Muscle of leg (tissue), 16 donors: ENCODE measurements at places on chromosomes 7 and 10. TPM values are rescaled to one million over a fixed set of nuclear protein-coding genes. Genes with fewer than 3 reads are reported as not detected.

DNA sequence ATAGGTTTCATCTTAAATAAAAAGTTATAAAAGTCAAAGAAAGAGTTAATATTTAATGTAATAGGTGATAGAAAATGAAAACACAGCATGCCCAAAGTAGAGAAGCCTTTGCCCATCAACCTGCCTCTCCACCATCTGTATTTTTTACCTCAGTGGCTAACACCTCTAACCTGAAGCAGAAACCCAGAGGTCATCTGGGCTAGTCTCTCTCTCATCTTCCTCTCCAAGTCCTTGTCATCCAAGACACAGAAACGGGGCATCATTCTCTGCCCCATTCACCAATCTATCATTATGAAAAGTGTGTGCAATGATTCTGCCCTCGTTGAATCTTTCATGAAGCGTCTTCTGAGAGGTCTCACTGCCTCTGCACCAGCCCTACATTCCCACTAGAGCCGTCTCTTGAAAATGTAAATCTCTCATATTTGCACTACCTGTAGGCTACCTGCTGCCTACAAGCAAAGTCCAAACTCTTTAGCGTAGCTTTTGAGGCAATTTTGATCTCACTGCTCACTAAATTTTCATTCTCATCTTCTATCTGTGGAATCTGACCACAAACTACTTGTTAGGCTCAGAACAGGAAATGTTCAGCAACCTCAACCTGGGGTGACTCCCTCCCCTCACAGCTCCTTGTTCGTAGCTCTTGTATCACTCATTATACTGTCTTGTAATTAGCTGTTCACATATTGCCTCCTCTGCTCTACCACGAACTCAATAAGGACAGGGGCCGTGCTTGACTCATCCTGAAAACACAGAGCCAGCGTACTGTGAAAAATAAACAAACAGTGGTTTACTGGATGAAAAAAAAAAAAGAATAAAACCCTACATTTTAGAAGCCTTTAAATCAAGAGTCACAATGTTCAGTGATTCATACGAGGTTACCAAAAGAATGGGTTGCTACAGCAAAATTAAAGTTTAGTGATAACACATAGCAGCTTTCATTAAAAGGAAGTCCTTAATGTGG is 83.1 kb downstream of the CTNNA3 start:
- H3K4me3 ChIP-seq, result no peak overlapping the region
- H3K27ac ChIP-seq, result no peak overlapping the region
- no peak for DNase-seq
- no peaks in the 10 kb centered on the region for H3K36me3 ChIP-seq

DNA sequence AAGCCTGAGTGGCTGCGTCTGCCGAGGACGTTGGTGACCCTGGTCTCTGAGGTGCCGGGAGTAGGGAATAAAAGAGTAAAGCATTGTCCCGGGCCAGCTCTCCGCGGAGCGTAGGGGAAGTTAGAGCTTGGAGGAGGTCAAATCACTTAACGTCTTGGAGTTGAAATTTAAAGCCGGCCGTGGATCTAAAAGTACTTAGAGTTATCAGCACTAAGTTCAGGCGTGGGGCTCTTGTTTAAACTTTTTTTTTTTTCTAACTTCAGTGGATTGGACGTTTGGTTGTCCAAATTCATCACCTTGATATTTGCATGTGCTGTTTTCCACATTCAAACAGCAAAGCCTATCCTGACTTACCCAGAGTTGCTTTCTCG is 700 bp downstream of the NIPSNAP2 start:
- H3K27me3 ChIP-seq, result no peaks in the 10 kb centered on the region
- peak overlapping the region; percentile 93 for H3K27ac ChIP-seq
- no peak for DNase-seq

DNA sequence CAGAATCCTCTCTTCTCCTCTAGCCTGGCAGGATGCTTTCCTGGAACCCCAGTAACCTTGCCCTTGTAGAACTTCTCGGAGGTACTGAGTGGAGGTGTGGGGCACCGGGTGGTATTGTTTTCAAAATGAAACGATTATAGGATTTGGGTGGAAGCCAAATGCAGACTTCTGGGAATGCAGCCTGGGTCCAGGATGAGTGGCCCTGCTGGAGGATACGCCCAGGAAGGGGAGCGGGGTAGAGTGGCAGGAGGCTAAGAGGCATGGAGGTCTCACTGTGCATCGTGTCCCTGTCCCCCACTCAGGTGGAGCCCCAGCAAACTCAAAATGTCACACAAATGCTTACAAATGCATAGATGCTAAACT is 109.1 kb upstream of the PPIF start:
- H3K4me3 ChIP-seq, result no peak overlapping the region
- peak overlapping the region; percentile 45 for H3K27ac ChIP-seq
- H3K27me3 ChIP-seq, result peaks cover 6% of the 10 kb centered on the region

DNA sequence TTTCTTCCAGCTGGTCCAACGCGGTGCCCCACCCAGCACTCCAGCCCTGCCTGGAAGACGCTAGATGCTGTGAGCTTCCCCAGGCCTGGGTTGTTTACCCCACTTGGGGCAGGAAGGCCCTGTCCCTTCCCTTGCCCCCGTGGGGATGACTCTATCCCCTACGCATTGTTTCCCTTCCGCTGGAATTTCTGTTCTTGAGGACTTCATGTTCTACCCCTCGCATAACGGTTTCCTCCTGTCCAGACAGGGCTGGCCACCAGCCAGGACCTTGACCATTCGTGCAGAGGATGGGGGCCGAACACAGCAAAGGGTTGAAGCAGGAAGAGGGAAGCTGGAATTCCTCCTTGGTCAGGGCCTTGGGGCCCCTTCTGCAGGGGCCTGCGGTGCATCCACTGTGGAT is 14.7 kb upstream of the SERPINE1 start:
- H3K4me1 ChIP-seq, result peaks cover 26% of the 10 kb centered on the region
- no peaks in the 10 kb centered on the region for H3K27me3 ChIP-seq
- H3K4me3 ChIP-seq, result no peak overlapping the region
- peak overlapping the region; percentile 55 for H3K27ac ChIP-seq

GRCh38 chr7:118644346-118644745 is 419.8 kb downstream of the ANKRD7 start:
- no peak for DNase-seq
- H3K27ac ChIP-seq, result no peak overlapping the region
- H3K36me3 ChIP-seq, result no peaks in the 10 kb centered on the region
- no peak overlapping the region for H3K4me3 ChIP-seq

DRGX gene
- total RNA-seq, result not detected

PALS2 gene
- total RNA-seq, result 52.2 TPM

FOXI2 gene
- total RNA-seq, result 0.09 TPM

FAM25G gene
- total RNA-seq, result not detected

KCNMA1 gene
- total RNA-seq, result 18.2 TPM

LRRN3 gene
- 10.1 TPM for total RNA-seq

CLDN3 gene
- 0.13 TPM for total RNA-seq
